ENCODE measurements at places on chromosomes 4 and X.

DNA sequence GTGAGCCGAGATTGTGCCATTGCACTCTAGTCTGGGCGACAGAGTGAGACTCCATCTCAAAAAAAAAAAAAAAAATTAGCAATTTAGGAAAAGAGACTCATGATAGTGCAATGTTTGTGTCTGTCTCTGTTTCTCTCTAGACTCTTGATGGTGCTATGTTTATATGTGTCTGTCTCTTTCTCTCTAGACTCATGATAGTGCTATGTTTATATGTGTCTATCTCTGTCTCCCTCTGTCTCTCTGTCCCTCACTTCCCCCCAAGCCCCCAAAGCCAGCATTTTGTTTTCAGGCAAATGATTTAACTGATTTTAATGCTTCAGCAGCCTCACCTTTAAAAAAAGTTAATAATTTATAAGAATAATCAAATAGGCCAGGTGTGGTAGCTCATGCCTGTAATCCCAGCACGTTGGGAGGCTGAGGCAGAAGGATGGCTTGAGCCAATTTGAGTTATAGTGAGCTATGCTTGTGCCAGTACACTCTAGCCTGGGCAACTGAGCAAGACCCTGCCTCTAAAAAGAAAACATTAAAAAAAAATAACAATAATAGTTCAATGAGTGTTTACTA, 6.9 kb downstream of the MOB1B start:
- no peak for DNase-seq

- no peak for DNase-seq
Measured at GRCh38 chrX:115583496-115584004, 22.6 kb downstream of the PLS3 start.

DNA sequence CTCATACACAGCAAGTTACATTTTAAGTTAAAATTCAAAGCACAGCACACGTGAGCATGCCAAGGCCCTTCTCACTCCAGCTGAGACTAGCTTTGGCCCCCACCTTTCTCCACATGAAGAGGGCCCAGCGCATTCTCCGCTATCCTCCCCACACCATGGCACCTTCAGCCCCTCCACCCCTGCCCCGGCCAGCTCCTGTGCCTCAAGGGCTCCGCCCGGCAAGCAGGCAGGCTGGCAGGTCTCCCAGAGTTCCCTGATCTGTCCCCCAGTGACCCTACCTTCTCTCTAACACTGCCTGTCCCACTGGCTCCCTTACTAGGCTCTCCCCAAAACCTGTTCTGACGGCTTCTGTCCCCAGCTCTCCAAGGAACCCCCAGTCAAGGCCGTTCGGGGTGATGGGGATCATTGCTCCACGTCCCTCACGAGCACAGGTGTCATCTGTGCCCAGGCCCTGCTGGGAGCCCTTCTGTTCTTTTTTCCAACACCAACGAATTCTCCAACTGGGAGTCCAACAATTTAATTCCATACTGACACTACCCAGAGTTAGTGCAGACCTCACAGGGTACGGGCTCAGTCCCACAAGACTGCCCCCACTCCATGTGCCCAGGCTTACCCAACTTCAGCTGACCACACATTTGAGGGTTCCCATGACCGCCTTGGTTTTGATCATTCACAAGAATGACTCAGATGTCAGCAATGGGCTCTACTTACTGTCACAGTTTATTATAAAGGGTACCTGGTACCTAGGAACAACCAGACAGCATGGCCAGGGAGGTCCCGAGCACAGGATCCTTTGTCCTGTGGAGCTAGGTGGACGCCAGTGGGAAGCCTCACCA, 4.2 kb downstream of the LETM1 start:
- no peak for DNase-seq

- no peak for DNase-seq
Measured at GRCh38 chr4:12703036-12703435, 781.1 kb downstream of the RAB28 start.

GRCh38 chrX:40366661-40367060, 214.1 kb upstream of the ATP6AP2 start:
- DNase-seq: no peak

DNA sequence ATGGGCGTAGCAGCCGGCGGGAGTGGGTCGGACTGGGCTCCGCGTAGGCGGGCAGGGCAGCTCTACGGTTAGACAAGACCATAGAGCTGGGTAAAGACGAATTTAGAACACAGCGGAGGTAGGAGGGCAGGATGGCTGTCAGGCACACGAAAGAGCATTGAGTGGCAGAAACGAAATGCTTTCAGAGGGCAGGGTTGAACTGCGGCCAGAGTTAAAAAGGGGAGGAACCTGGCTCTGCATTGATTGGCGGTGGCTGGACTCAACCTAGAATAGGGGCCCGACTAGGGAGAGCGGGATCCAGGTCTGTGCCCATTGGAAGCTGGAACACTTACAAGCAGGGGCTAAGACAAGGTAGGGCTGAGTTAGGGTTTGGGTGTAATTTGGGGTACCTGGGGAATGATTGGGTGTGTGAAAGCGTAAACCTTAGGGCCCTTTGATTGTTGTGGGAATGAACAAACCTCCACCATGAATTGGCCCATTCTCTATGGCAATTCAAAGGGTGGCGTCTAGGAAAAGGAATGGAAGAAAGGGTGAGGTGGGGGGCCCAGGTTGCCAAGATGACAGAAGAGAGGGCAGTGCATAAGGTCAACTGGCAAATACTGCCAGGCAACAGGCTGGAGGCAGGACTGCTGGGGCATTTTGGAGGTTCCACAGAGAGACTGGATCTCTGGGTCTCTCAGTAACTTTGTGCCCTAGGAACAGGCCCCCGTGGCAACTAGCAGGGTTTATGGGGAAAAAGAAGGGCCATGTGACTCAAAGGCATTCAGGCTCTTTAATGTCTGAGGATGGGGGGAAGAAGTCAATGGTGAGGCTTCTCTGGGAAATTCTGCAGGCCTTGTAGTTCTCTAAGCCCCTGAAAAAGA, 911 bp upstream of the ELK1 start:
- no peak for DNase-seq

DNA sequence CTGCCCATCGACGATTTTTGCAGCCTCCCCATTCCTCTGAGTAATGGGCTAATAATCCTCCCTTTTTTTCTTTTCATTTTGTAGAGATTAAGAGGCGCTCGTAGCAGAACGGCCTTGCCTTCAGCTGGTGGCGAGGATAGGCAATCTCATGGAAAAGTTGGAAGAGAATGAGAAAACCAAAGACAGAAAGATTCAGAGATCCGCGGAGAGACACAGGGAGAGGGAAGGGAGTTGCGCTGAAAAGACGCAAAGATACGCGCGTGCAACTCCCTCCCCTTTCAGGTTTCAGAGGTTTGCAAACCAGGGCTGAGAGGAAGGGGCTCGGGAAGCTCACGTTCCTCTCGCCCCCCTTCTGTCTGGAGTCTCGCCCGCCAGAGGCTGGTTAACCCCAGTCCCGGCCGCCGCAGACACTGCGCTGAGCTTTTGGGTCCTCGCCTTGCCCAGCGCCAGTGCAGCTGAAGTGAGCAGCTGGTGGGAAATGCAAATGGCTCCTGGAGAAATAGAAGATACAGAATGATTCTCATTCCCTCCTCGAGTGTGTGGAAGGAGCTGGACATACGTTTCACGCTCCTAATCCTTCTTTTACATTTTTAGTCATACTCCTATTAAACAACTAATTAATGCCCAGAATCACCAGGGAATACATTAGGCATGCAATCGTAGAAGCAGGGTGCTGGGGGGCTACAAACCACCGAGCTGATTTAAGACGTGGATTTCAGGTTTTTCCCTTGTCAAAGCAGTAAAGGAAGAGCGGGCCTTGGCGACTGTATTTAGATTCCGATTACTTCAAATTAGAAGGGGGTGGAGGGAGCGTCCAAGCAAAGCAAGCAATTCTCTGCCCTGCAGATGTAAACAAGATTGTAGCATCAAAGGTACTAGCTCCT, 16.6 kb upstream of the PITX2 start:
- DNase-seq: no peak

GRCh38 chr4:147820975-147821374, 89.1 kb downstream of the ARHGAP10 start:
- DNase-seq: no peak

DNA sequence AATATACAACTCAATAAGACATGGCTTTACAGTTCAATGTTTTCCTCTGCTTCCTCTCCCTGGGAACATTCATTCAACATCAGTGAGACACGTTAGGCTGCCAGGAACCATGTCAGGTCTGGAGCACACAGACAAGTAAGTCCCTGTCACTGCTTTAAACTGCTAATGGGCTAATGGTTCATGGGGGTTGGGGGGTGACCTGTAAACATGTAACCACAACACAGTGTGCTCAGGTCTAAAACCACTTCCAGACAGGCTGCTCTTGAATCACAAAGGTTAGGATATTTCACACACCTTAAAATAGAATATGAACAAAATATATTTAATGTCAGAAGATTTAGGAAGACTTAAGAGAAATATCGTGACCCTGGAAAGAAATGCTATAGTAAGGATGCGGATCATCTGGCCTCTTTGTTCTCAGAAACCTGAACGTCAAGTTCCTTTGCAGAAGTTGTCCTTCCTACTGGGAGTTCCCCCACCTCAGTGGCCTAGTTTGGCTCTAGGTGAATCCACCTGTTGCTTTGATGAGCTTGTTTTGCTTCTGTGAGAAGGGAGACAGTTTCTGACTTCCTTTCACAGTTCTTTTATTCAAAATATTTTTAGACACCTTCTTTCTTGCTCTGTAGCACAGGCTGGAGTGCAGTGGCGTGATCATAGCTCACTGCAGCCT, 359.9 kb downstream of the UNC5C start:
- DNase-seq: no peak

DNA sequence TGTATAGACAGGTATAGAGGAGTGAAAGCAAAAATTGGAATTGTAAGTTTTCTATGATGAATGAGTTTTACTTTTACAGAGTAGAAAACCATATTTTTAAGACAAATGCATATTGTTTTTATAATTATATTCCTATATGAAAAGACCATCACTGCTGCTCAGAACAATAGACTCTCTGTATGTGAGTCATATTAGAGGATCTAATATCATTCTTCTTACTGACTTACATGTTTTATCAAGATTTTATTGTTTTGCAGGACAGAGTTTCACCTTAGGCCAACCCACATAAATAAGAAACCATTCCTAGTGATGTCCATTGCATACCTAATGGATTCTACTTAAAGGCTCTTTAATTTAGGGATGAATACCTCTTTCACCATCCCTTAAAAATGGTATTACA, 88.6 kb downstream of the NR3C2 start:
- no peak for DNase-seq

DNA sequence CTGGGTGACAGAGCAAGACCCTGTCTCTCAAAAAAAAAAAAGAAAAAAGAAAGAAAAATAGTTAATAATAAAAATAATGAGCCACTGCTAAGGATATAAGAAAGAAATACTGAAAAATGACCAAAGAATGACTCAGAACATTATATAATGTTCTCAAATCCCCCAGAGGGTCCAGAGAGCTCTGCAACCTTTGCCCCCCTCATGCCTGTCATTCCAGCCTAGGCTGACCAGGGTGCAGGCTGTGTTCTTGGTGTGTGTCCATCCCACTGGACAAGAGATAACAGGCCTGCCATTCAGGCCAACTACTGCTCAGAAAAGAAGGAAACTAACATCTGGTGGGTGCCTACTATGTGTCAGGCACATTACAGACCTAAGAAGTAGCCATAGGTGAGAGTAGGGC, 72.7 kb upstream of the EDNRA start:
- DNase-seq: no peak

GRCh38 chr4:175651756-175652310, 160.2 kb downstream of the GPM6A start:
- DNase-seq: peak; percentile 27

- no peak for DNase-seq
Measured at GRCh38 chr4:110619463-110620247, 3.2 kb downstream of the PITX2 start.

GRCh38 chr4:168846414-168846813, 163.6 kb downstream of the CBR4 start:
- no peak for DNase-seq

GRCh38 chr4:141706445-141706844, 70.1 kb downstream of the IL15 start:
- no peak for DNase-seq

DNA sequence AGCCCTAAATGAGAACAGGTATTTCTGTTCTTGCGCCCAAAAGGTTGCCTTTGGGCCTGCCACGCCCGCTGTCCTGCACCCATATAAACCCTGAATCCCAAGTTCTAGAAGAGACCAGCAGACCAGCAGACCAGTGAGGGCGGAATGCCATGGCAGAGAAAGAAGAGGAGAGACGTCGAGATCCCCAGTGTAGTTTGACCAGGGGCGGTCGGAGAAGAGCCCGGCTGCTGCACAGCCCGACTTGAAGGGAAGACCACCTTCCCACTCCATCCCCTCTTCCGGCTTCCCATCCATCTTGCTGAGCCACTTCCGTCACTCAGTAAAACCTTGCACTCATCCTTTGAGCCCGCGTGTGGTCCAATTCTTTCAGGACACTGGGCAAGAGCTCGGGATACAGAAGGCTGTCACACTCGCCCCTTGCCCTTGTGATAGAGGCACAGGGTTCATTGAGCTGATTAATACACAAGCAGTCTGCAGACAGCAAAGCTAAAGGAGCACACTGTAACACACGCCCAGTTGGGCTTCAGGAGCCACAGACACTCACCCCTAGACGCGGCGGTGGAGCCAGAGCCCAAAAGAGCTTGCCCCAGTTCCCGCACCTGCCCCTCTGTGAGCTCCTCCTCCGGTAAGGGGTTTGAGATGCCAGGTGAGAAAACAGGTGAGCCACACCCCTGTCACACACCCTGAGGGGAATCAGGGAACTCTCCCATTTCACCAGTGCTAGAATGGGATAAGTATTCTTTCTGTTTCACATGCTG, 230.8 kb downstream of the PCDH10 start:
- no peak for DNase-seq

DNA sequence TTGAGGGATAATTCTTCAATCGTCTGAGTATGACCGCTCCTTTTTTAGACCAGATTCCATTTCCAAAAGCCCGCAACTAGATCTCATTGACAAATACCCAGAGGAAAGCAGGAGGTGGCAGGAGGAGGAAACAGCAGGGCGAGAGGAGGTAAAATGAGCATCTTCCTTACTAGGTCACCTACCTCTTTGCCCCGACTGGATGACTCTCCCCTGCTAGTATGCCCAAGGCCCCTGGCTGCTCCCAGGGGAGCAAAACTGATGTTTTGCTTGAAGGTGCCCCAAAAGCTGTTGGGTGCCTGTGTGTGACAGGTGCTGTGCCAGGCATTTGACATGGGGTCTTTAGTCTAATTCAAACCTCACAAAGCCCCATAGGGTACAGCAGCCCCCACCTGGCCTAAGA, 48.9 kb downstream of the C4orf50 start:
- no peak for DNase-seq

DNA sequence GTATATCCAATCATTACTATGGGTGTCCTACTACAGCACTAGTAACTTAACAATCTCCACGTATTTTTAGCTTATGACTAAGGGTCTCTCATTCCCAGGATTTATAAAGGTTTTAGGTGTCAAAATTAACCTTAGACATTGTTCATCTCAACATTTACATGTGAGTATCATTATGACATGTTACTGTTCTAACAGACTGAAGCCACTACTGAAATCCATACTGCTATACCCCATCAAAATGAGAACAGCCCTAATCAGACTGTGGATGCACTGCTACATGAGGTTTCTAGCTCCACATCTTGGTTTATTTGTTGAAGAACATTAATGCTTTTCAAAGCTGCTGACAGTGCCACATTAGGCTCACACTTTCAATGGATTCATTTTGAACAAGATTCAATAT, 35.6 kb upstream of the TXK start:
- no peak for DNase-seq
